ENCODE measurements at places on chromosomes 2 and 18.

- DNase-seq, result peak; percentile 45
Observed at GRCh38 chr2:202034249-202035088, 814 bp downstream of the FZD7 start.

DNA sequence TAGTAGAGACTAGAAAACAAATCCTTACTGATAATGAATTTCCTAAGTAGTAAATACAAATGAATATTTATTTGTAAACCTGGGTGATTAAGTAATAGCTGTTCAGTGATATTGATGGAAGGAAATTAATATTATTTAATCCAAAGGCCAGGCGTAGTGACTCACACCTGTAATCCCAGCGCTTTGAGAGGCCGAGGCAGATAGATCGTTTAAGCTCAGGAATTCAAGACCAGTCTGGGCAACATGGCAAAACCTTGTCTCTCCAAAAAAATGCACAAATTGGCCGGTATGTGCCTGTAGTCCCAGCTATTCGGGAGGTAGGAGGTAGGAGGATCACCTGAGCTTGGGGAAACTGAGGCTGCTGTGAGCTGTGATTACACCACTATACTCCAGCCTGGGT, 228.2 kb downstream of the NEDD4L start:
- DNase-seq, result no peak

DNA sequence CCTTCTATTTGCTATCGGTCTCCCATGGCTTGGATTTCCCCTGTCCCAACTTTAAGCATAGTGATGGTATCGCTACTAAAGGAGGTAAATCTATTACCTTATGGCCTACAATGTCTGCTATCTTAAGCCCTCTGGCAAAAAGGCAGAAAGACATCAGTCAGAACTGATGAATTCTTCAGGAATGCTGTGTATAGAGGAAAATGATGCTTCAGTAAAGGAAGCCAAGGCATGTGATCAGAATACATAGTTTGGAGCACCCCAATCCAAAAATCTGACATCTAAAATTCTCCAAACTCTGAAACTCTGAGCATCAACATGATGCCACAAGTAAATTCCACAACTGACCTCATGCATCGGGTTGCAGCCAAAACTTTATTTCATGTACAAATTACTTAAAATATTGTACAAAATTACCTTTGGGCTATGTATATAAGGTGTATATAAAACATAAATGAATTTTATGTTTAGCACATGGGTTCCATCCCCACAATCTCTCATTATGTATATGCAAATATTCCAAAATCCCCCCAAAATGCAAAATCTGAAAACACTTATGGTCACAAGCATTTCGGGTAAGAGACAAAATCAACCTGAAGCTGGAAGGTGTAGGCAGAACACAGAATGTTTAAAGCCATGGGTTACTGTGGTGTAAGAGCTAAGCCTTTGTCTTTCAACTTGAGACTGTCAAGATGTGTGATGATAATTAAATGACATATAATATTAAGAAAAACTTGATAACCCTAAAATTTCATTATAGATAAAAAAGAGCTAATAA, 66.2 kb downstream of the CUL3 start:
- DNase-seq, result peak; percentile 75

GRCh38 chr18:14900435-14900834, 152.5 kb downstream of the ANKRD30B start:
- no peak for DNase-seq

DNA sequence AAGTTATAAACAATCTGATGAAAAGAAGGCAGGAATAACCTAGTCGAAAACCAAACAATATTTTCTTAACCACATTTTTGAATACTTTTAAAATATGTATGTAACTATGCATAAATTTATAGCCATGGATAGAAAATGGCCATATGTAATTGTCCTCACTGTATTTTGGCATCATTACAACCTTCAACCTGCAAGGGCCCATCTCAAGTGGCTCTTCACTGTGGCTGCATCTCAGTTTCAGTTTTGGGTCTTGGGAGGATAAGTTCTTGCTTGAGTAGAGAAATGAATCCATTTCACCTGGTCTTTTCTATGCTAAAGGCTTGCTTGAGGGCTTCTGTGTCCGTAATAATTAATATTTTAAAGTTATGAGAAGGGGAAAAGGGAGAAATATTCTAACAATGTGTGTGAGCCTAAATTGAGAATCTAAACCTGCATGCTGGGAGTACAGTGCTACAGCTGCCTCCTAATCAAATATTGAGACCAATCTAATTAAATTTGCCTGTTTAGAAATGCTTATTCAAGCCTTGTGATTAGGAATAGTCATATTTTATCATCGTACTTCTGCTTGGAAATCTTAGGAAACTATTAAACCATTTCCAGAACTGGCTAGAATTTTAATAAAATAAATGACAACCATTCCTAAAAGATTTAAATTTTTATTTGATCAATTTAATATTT, 92.5 kb downstream of the EML4 start:
- DNase-seq, result no peak

DNA sequence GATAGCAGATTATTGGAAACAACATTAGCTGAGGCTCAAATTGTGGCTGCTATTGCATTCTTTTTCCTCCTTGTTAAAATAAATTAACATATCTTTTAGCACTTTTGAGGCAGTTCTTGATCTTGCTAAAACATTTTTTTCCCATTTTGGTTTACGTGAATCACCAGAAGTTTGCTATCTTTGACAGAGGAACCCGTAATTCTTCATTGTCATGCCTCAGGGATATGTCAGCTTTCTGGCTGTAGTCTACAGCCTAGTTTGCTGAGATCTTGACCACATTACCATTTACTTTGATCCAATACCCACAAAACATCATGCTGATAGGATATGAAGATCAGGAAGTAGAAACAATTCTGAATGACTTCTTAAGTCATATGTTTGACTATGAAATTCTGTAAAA, 25.1 kb upstream of the FANCL start:
- no peak for DNase-seq

DNA sequence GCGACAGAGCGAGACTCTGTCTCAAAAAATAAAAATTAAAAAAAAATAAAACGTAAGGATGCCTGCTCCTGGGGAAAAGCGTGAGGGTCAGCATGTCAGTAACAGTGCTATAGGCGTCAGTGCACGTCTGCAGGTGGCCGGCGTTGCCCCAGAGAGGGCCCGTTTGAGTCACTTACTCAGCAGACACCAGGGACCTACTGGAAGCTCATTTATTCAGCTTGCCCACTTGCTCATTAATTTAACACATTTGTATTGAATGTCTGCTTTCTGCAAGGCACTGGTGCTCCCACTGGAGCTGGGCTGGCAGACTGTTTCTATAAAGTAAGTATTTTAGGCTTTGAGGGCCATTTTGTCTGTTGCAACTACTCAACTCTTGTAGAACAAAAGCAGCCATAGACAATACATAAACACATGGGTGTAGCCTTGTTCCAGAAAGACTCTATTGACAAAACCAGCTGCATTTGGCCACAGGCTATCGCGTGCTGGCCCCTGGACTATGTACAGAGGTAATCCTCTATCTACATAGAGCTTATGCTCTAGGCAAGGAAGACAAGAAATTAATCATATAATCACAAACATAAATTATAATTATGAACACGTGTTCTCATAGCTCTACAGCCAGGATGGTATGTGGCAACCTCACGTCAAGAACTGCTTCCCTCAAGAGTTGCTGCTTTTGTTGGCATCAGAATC, 73.2 kb downstream of the KLHL29 start:
- peak; percentile 55 for DNase-seq

- DNase-seq, result no peak
Observed at GRCh38 chr2:190607657-190608357, 41.1 kb upstream of the NAB1 start.

DNA sequence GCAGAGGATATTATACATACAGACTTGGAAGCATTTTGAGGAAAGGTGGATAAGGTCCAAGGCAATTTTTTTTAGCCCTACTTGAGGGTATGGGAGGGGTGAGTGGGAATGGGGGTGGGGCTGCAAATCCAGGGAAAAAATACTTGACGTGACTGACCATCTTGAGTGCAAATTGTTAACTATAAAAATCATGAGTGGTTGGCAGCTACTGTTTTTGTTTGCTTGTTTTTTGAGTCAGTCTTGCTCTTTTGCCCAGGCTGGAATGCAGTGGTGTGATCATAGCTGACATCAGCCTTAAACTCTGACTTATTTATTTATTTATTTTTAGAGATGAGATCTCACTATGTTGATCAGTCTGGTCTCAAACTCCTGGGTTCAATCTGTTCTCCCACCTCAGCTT, 458.8 kb downstream of the PIK3C3 start:
- DNase-seq, result peak; percentile 52

- no peak for DNase-seq
Observed at GRCh38 chr18:48848641-48849143, 102.1 kb downstream of the SMAD7 start.

- DNase-seq, result no peak
Observed at GRCh38 chr18:59906203-59906602, 6.4 kb downstream of the PMAIP1 start.

- no peak for DNase-seq
Observed at GRCh38 chr2:222176890-222177289, 121.9 kb downstream of the PAX3 start.

DNA sequence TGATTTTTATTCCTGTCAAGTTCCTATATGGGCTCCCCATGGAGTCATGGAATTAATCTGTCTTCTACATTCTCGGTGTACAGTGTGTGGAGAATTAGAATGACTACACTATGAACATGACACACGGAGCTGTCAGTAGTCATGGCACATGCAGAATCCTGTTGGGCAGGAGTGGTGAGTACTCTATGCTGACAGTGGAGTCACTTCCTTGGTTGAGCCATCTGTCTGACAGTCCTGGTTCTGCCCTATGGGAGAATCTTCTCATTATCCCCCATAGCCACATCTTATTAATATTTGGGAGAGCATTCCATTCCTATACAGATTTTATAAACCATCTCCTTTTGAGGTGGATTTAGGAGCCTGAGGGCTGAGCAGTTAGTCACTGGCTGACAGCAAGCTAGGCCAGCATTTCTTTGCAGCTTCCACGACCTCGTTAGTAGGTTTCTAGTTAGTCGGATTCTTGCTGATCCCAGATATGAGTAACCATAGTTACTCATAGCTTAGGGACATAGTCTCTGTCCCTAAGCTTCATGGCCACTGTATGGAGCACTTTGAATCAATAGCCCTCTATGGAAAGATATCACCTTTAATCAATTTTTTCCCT, 90.6 kb downstream of the MDH1 start:
- DNase-seq, result no peak

GRCh38 chr2:219369447-219369861, 18.3 kb downstream of the DNPEP start:
- DNase-seq, result peak; percentile 89

- no peak for DNase-seq
Observed at GRCh38 chr2:124602759-124603158, 577.7 kb downstream of the CNTNAP5 start.

DNA sequence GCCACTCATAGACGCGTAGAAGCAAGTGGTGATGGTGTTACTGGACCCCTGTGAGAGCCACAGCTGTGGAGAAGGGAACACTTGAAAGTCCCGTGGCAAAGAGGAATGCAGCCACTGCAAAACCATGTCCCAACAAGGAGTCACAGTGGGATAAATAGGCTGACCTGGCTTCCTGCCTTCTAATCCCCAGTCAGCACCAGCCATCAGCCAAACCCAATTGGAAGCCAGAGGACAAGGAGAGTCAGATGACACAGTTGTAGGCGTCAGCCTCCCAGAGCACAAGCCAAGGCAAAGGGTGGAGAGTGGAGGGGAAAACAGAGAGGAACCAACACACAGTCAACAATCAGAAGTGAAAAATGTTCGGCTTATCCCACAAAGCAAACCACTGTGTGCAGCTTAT, 5.5 kb upstream of the CYBRD1 start:
- DNase-seq, result no peak

GRCh38 chr2:122543815-122544214, 788.4 kb downstream of the TSN start:
- DNase-seq, result no peak

Data from fibroblast of gingiva (primary cell).